ENCODE measurements at places on chromosomes 6 and 20. TPM values are rescaled to one million over a fixed set of nuclear protein-coding genes. Genes with fewer than 3 reads are reported as not detected.

CLPSL1 gene
- 1.1 TPM for polyA plus RNA-seq

- DNase-seq, result no peak
Observed at GRCh38 chr6:51927450-51927849, 160.0 kb downstream of the PKHD1 start.

DNA sequence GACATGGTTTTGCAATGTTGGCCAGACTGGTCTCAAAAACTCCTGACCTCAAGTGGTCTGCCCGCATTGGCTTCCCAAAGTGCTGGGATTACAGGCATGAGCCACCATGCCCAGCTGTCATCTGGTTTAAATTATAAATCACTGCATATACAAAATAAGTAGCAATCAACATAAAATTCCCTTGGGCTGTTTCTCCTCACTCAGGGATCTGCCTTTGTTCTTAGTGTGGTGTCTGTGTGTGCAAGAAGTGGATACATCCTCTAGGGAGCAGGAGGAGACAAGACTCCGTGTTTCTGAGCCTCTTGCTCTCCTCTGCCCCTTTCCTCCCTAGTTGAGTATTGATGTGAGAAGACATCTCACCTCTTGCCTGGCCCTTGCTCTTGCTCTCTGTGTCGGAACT is 65.2 kb upstream of the ADGRF4 start:
- DNase-seq, result no peak

MAP7 gene
- 33.4 TPM for polyA plus RNA-seq

IRF4 gene
- polyA plus RNA-seq, result 0.23 TPM

All from right renal pelvis (tissue), 4 donors.